ENCODE measurements at places on chromosomes 3 and 15.

GRCh38 chr15:41060505-41060904 is 55.6 kb downstream of the INO80 start:
- no peaks in the 10 kb centered on the region for H3K27me3 ChIP-seq
- no peaks in the 10 kb centered on the region for H3K4me1 ChIP-seq
- H3K27ac ChIP-seq: no peak overlapping the region
- no peak overlapping the region for H3K4me3 ChIP-seq

GRCh38 chr15:85947021-85947420 is 132.7 kb upstream of the AGBL1 start:
- no peak overlapping the region for H3K27ac ChIP-seq
- no peaks in the 10 kb centered on the region for H3K27me3 ChIP-seq
- H3K4me3 ChIP-seq: no peak overlapping the region
- DNase-seq: no peak

DNA sequence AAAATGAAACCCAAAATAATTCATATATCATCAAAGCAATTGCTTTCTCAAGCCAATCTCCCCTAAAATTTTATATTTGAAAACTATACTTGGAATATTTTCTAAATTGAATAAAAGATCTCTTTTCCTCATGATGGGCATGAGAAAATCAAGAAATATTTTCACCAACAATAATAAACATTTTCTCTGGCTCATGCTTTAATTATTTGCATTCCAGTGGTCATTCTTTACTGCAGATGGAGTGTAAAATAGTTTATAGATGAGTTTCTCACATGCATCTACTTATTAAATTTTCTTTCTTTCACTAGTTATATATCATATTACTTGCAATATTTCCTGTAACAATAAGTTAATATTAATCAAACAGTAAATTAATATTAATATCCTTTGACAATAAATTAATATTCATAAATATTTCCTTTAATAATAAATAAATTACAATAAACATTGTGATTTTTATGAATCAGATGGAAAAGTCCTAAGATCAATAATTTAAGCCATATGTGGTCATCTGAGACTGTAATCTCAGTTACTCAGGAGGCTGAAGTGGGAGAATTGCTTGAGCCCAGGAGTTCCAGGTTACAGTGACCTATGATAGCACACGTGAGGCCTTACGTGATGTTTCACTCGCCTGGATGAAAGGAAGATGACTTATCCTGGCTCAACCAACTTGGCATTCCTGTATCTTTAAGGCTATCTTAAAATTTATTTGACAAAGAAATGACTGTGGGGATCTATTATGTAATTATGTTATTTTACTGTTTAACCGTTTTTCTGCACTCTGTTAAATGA is 958.8 kb downstream of the ZPLD1 start:
- no peaks in the 10 kb centered on the region for H3K4me1 ChIP-seq
- no peaks in the 10 kb centered on the region for H3K36me3 ChIP-seq
- H3K4me3 ChIP-seq: no peak overlapping the region
- H3K27ac ChIP-seq: no peak overlapping the region
- no peak for DNase-seq

DNA sequence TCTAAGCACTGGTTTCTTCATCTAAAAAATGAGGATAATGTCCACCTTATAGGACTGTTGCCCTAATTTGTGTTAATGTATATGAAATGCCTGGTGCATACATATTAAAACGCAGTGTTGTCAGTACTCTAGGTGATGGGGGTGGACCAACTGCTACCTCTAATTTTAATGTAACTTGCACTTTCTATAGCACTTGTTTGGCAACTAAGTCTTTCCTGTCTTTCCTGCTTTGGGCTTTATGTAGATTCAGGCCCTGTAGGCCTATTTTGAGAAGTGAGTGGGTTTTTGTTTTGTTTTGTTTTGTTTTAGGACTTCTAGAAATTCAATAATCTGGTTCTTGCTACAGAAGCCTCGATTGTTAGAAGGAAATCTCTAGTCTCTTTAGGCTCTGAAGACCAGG is 21.2 kb downstream of the SLC7A14 start:
- H3K4me3 ChIP-seq: no peak overlapping the region
- no peak overlapping the region for H3K27ac ChIP-seq
- no peaks in the 10 kb centered on the region for H3K36me3 ChIP-seq
- H3K4me1 ChIP-seq: no peaks in the 10 kb centered on the region

DNA sequence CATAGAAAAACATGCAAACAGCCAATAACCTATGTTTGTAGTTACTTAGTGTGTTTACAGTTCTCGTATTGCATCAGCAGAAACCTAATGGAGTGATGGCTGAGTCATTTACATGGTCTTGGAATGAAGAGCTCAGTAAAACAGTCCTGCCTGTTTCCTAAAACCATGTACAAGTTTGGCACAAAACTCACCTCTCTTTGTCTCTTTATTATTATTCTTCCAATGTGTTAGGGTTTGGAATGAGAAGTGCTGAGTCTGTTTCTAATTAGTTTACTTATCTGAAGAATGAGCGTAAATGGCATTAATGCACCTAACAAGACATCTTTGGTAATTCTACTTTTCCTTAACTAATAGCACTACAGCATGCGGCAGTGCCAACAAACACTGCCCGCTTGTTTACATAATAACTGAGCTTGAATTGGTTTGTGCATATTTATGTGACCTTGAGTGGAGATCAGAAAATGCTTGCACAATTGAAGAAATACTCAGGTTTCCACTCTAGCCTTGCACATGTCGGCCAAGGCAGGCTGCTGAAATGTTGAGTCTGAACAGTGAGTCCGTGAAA is 385.4 kb upstream of the SEMA6D start:
- no peaks in the 10 kb centered on the region for H3K36me3 ChIP-seq
- DNase-seq: peak; percentile 62
- peak overlapping the region; percentile 70 for H3K27ac ChIP-seq
- no peak overlapping the region for H3K4me3 ChIP-seq
- no peaks in the 10 kb centered on the region for H3K27me3 ChIP-seq

GRCh38 chr3:173066044-173067004 is 74.7 kb downstream of the SPATA16 start:
- peak; percentile 28 for DNase-seq
- H3K4me1 ChIP-seq: no peaks in the 10 kb centered on the region
- no peak overlapping the region for H3K27ac ChIP-seq
- no peaks in the 10 kb centered on the region for H3K27me3 ChIP-seq
- no peak overlapping the region for H3K4me3 ChIP-seq

- peaks cover 58% of the 10 kb centered on the region for H3K4me1 ChIP-seq
- H3K27ac ChIP-seq: peak overlapping the region; percentile 32
- DNase-seq: no peak
- no peaks in the 10 kb centered on the region for H3K27me3 ChIP-seq
These were observed 7.0 kb downstream of the FILIP1L start for GRCh38 chr3:100107221-100107814.

GRCh38 chr3:20352546-20353179 is 166.7 kb upstream of the SGO1 start:
- H3K36me3 ChIP-seq: no peaks in the 10 kb centered on the region
- H3K4me1 ChIP-seq: no peaks in the 10 kb centered on the region
- H3K27ac ChIP-seq: no peak overlapping the region
- no peaks in the 10 kb centered on the region for H3K27me3 ChIP-seq
- no peak for DNase-seq

- H3K36me3 ChIP-seq: no peaks in the 10 kb centered on the region
- no peaks in the 10 kb centered on the region for H3K27me3 ChIP-seq
- no peak overlapping the region for H3K27ac ChIP-seq
- no peaks in the 10 kb centered on the region for H3K4me1 ChIP-seq
- no peak overlapping the region for H3K4me3 ChIP-seq
These were observed 35.3 kb downstream of the HOMER2 start for GRCh38 chr15:82917249-82917648.

- H3K4me1 ChIP-seq: peaks cover 25% of the 10 kb centered on the region
- no peaks in the 10 kb centered on the region for H3K36me3 ChIP-seq
- H3K4me3 ChIP-seq: peak overlapping the region; percentile 88
- no peak for DNase-seq
These were observed 823 bp upstream of the CCDC71 start for GRCh38 chr3:49166752-49167556.

- DNase-seq: peak; percentile 80
- H3K27me3 ChIP-seq: no peaks in the 10 kb centered on the region
- peak overlapping the region; percentile 77 for H3K4me3 ChIP-seq
- H3K4me1 ChIP-seq: peaks cover 61% of the 10 kb centered on the region
These were observed 1.3 kb downstream of the TLE3 start for GRCh38 chr15:70096215-70097062.

GRCh38 chr3:45958321-45958791 is 15.1 kb downstream of the CXCR6 start:
- H3K36me3 ChIP-seq: peaks cover 4% of the 10 kb centered on the region
- H3K4me1 ChIP-seq: no peaks in the 10 kb centered on the region
- H3K27me3 ChIP-seq: no peaks in the 10 kb centered on the region
- H3K27ac ChIP-seq: no peak overlapping the region
- DNase-seq: no peak
- no peak overlapping the region for H3K4me3 ChIP-seq

All from hepatocyte (in vitro differentiated cells).